ENCODE measurements at places on chromosomes 7 and 10.

DNA sequence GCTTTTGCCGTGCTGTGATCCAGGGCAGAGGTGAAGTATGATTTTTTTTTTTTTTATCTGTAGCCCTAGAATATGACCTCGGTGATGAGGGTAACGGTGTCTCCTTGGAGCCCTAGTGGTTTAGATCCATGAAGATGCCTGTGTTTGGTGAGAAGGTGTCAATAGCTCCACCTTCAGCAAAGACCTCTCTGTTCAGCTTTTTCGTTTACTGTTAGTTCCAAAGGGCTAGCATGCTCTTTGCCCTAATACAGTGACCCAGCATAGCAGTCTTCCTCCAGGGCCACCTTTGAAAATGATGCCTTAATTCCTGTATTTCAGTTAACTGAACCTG is 746 bp upstream of the MRPS16 start:
- DNase-seq = no peak

GRCh38 chr7:112190120-112190519 is 16.1 kb downstream of the DOCK4 start:
- DNase-seq = no peak

- DNase-seq = no peak
Observed at GRCh38 chr7:37354656-37355131, 94.0 kb downstream of the ELMO1 start.

DNA sequence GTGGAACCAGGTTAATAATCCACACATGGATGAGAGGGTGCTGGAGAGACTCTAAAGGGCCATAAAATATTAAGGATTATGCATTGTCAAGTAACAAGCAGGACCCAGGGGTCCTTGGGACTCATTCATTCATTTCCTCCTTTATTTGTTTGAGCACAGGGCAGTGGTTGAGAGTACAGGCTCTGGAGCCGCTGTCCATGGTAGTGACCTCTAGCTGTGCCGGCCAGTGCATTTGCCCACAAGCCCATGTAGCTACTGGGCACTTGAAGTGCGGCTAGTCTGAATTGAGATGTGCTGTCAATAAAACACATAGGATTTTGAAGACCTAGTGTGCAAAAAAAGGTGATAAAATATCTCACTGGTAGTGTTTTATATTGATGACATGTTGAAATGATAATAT is 137.6 kb downstream of the C10orf105 start:
- DNase-seq = no peak

DNA sequence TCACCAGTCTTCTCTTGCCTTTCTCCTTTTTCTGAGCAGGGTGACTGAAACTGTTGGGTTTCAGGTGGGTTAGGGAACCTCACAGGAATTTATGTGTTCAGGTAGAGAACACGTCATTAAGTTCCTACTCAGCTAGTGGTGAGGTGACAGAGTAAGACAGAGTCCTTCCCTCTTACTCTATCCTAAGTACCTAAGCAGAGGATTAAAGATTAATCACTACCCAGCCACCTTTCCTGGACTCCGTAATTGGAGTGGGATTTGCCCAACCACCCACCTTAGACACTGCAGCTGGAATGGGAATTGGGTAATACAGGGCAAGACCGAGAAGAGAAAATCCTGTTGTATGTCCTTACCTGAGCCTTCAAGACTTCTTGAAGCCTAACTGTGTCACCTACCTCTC is 158.1 kb downstream of the LRRC4 start:
- no peak for DNase-seq

- no peak for DNase-seq
Observed at GRCh38 chr7:69996121-69996520, 397.8 kb downstream of the AUTS2 start.

DNA sequence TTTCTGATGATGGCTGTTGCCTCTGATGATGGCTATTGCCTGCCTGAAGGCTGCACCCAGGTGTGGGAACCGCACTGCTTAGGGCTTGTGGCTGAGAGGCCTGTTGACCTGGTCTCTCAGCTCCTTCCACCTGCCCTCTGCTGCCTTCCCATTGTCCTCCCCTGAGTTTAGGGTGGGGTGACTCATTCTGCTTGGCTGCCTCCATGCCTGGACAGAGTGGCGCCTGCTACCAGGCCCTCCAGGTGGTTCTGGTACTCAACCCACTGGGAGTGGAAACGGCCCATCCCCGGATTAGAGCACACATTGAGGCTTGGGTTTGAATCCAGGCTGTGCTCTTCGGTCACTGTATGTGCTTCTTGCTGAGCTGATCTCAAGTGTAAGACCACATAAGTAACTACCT is 120.6 kb downstream of the SEM1 start:
- DNase-seq = no peak

DNA sequence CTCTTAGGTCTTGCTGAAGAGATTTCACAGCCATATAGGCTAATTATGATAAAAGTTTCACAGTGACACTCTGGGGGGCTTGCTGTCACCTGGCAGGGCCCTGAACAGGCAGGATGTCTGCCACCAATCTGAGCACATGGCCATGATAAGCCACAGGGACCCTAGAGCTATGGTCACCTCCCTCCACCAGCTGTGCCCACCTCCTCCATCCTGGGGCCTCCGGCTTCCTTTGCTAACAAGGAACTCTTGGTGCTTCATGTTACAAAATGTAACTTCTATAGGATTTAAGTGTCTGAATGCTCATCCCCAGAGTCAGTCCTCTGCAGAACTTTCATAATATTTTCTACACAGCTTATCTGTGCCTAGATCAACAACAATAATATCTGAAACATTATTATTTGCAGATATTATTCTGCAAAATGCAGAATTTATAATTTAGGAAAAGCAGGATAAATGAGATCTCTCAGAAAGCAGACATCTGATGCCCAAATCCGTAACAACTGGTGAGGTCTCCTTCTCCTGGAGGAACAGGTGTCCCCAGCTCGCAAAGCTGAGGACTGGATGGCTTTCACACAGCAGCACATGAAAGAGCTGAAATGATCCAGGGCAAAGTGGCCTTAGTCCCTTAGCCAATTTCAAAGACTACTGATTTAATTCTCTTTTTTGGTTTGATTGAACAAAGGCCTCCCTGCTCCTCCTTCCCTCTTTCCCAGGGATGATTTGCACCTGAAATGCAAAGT is 287.0 kb upstream of the AOAH start:
- DNase-seq = no peak

DNA sequence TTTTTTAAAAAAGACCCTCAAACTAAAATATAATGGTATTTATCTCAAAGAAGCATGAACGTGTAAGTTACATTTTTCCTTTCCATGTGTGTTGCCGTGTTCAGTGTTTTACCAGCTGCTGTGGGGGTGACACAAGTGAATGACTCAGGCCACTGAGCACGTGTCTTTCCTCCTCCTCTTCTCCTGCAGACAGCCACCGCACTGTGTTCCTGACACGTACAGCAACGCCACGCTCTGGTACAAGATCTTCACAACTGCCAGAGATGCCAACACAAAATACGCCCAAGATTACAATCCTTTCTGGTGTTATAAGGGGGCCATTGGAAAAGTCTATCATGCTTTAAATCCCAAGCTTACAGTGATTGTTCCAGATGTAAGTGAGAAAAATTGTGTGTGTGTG is 29.7 kb downstream of the TMEM248 start:
- DNase-seq = no peak

DNA sequence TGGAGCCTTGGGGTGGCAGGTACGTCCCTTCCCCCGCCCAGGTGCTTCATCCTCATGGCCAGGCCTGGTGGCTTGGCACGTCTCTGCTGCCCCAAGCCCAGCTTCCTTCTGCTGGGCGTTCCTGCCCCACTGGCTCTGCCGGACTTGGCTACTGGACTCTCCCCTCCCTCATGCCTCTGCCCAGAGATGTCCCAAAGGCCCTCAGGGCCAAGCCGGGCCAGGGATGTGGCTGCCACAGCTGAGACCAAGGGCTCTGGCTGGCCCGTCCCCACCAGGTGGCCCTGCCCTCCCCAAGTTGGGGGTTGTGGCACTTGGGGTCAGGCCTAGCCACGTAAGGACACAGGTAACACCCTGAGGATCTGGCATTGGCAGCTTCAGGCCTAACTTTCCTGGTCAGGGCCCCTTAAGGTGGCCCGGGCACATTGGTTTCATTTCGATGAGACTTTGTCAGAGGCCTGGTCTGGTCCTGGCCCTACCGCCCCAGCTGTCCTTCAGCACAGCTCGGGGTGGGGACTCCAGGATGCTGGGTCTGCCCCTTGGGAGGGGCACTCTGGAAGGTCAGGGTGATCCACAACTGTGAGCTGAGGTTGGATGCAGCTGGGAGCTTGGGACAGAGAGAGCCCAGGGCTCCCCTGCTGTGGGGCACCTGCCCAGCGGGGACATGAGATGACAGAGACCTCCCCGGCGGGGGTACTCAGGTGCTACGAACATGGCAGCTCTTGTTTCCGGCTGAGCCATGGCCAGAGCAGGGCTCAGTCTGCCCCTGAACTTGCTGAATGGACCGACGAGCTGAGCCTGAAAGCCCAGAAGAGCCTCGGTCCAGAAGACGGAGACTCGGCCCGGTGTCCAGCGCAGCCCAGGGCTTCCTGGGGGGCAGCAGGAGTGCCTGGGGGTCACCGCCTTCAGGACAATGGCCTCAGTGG is 2.9 kb downstream of the BHLHA15 start:
- DNase-seq = no peak

GRCh38 chr10:101123815-101124617 is 7.1 kb upstream of the TLX1 start:
- DNase-seq = no peak

GRCh38 chr10:87706731-87707130 is 47.1 kb downstream of the PAPSS2 start:
- no peak for DNase-seq

DNA sequence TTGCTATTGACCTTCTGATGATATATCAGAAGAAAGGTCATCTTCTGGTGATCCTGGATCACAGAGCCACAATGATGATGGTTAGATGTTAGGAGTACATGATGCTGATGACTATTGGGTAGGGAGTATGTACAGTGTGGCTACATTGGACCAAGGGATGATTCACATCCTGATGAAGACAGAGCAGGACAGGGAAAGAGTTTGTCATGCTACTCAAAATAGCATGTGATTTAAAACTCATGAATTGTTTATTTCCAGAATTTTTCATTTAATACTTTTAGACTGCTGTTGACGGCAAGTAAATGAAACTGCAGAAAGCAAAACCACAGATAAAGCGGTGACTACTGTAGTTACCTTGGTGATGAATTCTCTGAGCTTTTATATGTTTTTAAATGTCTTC is 397.3 kb downstream of the PPP1R3A start:
- no peak for DNase-seq

- no peak for DNase-seq
Observed at GRCh38 chr10:47184273-47184672, 115.7 kb upstream of the GDF10 start.

Measured in stimulated activated CD8-positive, alpha-beta memory T cell treated with anti-CD3 and anti-CD28 coated beads, Interleukin-15, amount 100 ng/mL, for 48 hours (primary cell).